Cerebellar cortex (tissue), 1 donor: ENCODE measurements at places on chromosomes 1 and 21.

GRCh38 chr1:209850342-209850979 lies 22.7 kb downstream of the UTP25 start:
- peak; percentile 88 for DNase-seq

- DNase-seq, result no peak
Measured at GRCh38 chr1:178910023-178910422, 39.1 kb upstream of the ANGPTL1 start.

DNA sequence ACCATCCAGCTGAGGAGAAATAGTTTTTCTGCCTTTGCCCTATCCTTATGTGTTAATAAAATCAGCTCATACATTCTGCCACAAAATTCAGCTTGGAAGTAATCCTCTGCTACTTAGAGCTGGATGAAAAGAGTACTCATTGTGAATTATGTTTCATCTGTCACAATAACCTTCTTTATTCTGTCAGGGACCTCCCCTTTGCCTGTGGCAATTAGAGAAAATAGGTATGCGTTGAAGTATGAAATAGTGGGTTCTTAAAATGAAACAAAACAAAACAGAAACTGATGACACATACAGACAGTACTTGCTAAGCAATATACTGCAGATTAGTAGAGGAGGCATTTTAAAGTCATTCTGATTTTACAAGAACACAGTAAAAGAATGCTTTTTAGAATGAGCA lies 578.5 kb downstream of the USP25 start:
- peak; percentile 25 for DNase-seq

GRCh38 chr1:172324086-172324485 lies 96.4 kb upstream of the C1orf105 start:
- DNase-seq, result no peak

DNA sequence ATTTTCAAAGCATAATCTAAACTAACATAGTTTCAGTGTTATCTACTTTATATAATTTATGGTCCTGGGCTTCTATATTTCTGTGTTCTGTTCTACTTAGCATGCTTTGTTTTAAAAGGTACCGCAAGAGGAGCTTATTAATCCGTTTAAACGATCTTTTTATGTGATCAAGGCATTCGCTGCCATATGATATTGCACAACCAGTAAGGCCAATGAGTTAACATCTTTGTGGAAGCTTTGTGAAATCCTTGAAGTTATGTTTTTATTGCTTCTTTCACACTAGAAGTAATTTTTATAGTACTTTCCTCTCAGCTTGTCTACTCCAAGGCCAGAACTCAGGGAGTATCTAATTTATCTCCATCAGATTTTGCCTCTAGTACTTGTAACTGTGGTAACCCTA lies 8.9 kb downstream of the LRRC8C start:
- DNase-seq, result no peak
